ENCODE measurements at places on chromosomes 6 and 20.

DNA sequence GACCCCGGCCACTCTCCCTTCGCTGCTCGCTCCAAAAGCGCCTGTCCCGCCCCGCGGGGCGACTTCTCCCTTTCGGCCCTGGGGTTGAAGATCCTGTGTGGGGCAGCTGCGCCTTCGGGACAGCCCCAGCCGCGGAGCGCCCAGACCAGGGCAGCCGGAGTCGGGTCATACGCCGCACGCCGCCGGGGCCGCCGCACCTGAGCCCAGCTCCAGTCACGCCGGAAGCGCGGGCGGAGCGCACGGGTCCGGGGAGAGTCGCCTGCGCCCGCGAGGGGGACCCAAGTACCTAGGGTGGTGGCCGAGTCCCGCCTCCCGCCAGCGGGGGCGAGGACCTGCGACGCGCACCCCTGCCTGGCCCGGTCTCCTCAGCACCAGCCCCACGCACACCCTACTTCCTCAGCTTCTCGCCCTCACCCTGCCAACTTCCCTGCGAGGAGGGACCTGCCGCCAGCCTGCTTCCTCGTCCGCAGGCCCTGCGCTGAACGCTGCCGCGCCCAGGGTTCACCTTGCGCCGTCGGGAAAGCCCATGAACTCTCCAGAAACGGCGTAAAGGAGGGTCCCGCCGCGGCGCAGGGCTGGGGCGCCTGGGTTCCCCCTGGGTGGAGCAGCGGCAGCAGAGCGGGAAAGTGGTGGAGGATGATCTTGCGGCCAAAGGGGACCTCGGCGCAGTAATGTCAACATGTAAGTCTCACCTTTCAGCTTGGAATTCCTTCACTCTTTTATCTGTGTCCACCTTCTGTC lies at the start of gene ADGRG6:
ADGRG6 (plus strand) TSS at position 357 of the 741 bp plus-strand sequence; CDS start at position 680, 323 bp downstream.
- no peak for DNase-seq

- DNase-seq = no peak
These were observed 10.4 kb upstream of the CALHM5 start for GRCh38 chr6:116500969-116501433.

- no peak for DNase-seq
These were observed 13.6 kb upstream of the CALHM6 start for GRCh38 chr6:116447496-116448011.

GRCh38 chr6:108438918-108439317 lies 121.8 kb upstream of the FOXO3 start:
- DNase-seq = no peak

DNA sequence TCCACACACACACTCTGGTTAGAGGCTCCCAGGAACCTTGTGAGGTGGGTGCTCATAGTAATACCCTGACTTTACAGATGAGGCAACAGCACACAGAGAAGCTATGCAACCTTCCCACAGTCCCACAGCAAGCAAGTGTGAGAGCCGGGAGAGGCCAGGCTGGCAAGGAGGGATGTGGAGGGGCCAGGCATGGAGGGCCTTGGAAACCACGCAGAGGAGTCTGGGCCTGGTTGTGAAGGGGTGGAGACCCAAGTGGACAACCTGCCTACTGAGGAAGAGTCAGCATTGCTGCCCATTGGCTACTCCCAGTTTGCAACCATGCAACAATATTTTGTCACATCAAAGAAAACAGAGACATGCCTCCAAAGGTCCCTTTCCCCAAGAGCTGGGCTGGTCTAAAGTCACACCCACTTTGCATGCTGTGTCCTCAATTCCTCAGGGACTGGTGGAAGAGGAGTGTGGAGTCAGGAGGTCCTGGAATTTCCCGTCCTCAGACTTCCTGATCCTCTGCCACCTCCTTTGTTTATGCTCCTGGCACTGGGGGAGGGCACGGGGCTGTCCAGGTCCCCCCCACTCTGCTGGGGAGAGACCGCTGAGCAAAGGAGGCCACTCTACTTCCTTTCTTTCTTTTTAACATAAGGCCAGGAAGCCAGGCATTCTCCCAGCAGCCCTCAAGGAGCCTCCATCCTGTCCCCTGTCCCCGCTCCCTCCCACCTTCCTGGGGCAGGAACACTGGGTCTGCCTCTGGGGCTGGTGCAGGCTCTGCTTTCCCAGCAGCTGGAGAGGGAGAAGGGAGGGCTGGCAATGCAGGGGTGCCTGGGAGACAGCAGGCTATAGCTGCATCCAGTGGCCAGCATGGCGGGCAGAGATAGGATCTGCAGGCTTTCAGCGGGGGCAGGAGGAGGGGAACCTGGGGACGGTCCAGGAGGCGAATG lies 68.3 kb downstream of the NOL4L start:
- no peak for DNase-seq

GRCh38 chr20:17852323-17852722 lies 116.3 kb downstream of the SNX5 start:
- DNase-seq = no peak

DNA sequence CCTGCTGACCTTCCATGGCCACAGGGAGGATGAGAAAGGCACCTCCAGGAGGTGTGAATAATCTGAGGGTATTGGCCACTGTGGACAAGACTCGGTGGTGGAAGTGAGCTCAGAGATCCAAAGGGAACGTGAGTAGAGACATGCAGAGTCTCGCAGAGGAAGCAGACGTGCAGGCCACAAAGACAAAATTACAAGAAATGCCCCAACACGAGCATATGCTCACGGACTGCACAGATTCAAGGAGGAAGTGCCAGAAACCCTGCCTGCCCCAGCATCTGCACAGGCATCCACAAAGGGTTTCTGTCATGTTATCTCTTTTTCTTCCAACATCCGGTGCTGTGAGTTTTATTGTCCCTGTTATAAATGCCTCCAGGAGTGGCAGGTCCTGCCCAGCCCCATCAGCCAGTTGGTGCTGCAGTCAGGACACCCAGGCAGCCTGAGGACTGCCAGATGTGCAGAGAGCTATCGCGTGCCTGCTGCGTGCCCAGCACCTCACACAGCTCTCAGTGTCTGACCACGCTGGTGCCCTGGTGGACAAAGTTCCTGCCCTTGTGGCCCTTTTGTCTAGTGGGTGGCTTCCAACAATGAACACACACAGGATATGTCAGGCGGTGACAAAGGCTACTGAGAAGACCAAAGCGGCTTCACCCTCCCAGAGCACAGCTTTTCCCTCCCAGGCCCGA lies 34.0 kb upstream of the FANCE start:
- DNase-seq = no peak

GRCh38 chr20:50369225-50370035 lies 140.8 kb upstream of the PTPN1 start:
- no peak for DNase-seq

GRCh38 chr6:155936551-155936950 lies 480.9 kb upstream of the NOX3 start:
- no peak for DNase-seq

- DNase-seq = no peak
These were observed 8.8 kb downstream of the CABLES2 start for GRCh38 chr20:62398120-62398821.

DNA sequence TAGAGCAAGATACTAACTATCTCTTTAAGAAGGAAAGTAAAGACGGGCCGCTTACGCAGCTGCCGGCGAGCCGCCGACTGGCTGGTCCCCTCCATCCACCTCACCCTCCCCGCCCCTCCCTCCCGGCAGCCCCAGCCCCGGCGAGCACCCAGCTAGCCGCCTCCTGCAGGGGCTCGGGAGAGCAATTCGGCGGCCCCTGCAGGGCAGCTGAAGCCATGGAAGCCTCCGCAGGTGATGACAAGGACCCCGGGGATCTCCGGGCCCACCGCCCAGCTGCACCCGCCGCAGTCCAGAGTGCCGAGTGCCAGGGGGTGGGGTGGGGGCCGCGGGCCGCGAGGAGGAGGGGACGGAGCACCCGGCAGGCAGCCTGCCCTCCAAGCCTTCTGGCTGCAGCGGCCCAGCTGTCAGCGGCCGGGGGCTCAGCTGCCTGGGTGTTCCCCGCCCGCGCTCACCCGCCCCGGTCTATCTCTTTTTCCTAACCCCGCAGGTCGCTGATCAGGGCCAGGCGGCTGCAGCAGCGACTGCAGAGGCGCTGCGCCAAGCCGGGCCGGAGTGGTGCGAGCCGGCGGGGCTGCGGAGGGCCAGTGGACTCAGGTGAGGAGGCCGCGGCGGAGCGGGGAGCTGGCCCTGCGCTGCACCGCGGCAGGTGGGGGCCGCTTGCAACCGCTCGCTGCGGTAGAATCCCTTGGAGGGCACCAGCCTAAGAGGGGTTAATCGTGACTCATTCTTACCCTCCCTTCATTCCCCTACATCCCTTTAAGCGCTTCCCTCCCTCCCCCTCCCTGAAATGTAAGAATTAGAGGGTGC lies at the start of gene SNPH:
SNPH (plus strand) TSS at position 128 of the 807 bp plus-strand sequence. CDS start 29,946 bp downstream, outside the sequence.
- no peak for DNase-seq

DNA sequence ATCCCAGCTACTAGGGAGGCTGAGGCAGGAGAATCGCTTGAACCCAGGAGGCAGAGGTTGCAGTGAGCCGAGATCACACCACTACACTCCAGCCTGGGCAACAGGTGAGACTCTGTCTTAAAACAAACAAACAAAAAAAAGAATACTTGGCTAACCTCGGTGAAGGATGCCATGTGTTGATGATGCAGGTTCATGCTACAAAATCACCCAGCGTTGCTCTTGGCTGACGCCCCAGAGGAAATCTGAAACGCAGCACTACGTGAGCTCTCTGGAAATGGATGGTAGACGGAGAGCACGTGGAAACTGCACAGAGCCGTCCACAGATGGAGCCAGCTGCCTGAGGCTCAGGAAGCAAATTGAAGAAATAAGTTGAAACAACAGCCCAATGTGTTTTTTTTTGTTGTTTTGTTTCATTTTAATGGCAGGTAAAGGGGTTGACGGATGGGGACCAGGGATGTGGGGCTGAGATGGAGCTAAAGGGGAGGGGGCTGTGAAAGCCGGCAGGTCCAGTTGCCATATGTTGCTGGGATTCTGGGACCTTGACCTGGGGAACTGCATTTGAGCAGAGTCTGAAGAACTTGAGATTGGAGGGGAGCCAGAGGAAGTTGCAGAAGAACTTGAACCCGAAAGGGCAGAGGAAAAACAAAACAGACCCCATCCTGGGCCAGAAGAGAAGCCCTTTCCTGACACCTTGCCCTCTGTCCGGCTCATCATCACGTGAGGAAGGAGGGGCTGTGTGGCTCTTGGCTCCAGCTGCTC lies 12.8 kb upstream of the MANBAL start:
- DNase-seq = no peak

GRCh38 chr6:3928111-3928510 lies 78.9 kb downstream of the FAM50B start:
- no peak for DNase-seq

- DNase-seq = no peak
These were observed 82.7 kb downstream of the SH3BGRL2 start for GRCh38 chr6:79713701-79714322.

- DNase-seq = no peak
These were observed 116.6 kb downstream of the FOXO3 start for GRCh38 chr6:108677357-108677756.

DNA sequence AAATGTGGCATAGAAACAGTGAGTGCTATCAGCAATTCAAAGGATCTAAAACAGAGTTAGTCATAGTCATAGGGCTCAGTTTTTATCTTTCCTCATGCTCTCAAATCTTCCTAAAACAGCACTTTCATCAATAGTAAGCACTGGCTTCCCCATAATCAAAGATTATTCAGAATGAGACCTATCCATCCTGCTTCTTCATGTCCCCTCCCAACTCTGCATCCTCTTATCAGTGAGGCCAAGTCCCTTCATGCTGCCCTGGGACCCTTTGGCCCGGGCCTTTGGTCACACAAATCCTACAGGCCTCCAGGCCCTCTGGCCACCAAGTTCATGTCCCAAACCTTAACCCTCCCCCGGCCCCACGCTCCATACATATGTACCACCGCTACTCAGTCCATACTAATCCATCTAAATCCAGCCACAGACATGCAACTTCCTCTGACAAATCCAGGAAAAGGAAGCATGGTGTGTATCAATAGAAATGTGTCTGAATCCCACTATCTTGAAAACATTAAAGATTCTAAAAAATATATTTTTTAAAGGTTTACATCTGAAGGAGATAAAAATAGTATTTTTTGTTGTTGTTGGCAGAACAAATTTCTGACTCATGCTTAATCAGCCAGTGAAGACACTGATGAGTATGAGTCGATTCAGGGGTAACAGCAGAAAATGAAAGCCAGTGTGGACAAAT lies 143.5 kb downstream of the PDE7B start:
- DNase-seq = no peak

GRCh38 chr6:87293526-87293925 lies 28.9 kb upstream of the SMIM8 start:
- no peak for DNase-seq

GRCh38 chr6:3747100-3747737 lies 4.3 kb downstream of the PXDC1 start:
- no peak for DNase-seq

GRCh38 chr6:168927026-168927425 lies 326.6 kb downstream of the THBS2 start:
- no peak for DNase-seq

DNA sequence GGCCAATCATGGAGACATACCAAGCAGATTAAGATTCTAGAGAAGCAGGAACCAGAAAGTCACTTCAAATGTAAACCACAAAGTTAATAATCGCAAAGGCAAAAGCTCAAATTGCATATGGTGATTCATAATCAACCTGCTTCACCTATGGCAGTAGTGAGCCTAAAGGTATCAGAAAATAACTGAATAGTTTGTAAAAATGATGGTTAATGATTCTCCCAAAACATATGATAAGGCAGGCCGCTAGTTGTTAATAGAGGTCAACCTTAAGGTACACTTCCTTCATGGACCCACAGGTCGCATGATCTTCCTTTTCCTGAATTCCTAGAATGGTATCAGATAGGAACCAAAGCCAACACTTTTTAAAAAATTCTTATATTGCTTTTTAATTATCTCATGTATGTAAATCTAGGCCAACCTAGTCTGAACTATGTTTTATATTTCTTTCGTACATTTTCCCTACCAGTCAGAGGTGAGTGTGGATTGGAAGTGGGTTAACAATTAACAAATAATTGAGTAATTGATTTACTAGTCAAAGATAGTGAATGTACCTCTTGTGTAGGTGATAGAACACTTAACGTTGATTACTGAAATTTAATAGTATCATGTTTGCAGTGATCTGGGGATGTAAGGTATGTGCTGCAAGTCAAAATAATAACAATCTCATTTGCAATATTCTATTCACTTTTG lies 16.4 kb downstream of the TAAR2 start:
- DNase-seq = no peak

DNA sequence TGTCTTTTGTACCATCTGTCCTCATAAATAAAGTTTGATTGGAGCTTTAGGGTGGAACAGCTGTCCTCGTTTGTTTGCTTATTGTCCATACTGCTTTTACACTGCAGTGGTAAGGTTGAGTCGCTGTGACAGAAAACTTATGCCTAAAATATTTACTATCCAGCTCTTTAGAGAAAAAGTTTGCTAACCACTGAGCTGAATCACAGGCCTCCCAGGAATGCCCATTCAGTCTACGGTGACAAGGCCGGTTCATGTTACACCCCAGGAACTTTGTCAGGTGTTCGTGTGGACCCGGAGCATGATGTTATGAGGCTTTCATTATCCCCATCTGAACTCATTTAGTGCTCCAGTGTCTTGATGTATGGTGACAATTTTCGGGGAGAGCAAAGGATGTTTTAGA lies 401.1 kb downstream of the SAMD5 start:
- no peak for DNase-seq

- no peak for DNase-seq
These were observed 954 bp downstream of the HSD17B8 start for GRCh38 chr6:33205191-33206026.

- no peak for DNase-seq
These were observed 24.4 kb downstream of the RRAGD start for GRCh38 chr6:89387516-89388201.

- DNase-seq = no peak
These were observed 10.5 kb downstream of the RALY start for GRCh38 chr20:34004227-34004626.

Measured in cerebellar nuclear complex (tissue), 1 donor.